ENCODE measurements at places on chromosomes 2 and 18.

DNA sequence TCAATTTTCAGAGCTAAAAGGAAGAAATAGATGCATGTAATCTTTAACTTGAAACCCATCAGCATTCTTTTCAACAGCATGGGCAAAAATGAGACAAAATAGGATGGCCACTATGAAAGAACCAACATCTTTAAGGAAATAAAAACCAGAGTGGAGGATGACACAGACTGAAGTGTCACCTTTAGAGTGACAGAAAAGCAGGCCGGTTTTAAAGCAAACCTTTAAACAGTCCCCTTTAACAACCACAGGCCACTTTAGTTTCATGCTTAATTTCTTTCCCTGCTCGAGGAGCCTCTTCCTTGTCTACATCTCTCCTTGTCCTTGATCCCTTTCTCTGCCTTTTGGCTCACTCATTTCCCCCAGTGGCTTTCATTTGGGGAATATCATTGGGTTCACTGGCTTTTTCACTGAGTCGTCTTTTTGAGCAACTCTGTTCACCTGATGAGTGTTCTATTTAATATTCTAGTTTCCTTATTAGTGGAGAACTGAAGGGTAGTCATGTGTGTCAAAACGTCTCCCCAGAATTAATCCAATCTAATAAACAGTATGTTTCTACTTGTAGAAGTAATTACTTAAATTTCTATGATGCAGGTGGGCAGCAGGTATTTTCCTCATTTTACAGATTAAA lies 72.5 kb downstream of the DOCK10 start:
- DNase-seq: no peak

DNA sequence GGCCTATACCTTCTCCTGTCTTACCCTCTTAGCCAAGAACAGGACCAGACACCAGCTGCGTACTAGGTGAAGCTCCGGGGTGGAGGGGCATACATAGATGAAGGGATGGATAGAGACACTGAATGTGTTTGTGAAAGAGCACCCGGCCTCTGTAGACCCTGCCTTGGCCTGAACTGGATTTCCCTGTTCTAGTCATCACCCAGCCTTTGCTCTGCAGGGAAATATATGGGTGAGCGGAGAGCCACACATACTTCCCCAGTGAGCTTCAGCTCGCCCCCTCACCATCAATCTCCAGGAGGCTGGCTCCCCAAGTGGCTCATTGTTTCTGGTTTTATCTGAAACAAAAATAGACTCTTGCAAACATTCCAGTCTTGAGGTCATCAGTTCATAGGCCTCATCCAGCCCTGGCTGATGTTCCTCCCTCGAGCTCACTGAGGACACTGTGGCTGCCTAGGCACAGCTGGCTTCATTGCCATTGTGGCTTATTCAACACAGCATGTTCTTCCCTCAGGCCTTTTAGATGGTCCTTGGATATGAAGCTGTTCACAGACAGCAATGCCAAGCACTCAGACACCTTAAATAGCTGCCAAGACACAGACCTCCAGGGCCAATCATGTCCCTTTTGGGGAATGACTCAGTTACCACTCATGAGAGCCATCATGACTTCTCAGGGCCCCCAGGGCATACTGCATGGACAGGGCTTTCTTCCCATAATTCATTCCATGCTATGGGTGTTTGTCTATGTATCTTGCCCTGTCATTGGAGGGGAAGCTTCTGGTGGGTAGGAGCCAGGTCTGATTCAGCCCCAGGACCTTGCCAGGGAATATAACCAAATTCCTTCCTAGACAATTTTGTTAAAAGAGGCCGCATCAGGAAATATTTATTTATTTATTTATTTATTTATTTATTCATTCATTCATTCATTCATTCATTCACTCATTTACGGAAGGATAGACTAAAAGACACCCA lies 82.4 kb downstream of the TTC32 start:
- no peak for DNase-seq

DNA sequence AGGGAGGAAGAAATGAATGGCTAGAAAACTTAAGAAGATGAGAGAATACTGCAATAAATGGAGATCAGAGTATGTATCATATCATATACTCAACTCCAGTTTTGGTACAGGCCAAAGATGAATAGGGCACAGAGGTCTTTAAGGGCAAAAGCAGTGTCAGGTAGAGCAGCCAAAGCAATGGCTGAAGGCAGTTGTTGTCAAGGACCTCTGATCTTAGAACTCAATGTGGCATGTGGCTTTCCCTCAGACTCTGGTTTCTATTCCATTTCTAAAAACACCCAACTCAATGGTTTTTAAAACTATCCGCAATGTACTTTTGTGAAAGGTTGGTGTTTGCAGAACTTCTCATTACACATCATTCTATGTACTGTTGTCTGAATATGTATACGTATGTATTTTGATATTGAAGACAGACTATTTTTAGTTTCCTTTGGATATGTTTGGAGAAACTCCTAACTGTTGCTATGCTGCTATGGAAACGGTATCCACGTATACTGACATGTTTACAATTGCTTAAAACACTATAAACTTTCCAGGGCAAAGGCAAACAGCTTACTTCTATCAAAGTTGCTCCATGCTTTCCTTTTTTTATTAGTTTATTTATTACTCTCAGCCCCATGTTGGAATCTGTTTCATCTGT lies 58.1 kb upstream of the PELI1 start:
- DNase-seq: no peak

DNA sequence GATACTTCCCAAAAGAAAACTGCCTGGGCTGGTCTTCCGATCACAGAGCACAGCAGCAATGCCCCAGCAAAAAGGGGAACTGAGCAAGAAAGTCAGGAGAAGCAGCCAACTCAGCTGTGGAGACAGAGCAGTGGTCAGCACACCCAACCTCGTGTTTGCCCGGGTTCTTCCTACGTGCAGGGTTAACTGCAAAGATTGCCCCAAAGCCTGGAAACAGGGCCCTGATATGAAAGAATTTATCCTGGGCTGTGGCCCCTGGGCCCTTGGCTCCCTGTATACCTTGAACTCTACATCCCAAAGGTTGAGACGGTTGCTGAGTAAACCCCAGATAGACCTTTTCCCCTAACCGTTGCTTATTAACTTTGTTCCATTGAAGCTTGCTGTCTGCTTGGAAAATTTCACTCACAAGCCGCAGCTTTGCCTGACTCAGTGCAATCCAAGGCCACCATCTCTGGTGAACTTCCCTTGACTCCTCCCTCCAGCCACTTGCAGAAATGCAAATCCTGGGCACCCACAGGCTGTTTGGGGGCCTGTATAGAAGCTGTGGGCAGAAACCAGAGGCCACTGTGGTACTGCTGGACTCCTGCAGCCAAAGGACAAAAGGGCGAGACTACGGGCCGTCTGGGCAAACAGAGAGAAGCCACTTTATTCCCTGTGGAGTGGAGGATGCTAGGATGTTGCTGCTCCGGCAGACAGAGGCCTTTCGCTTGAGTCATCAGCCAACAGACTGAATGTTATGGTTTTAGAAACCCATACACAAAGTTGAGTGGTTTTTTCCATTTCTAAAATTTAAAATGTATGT lies 18.2 kb downstream of the NRP2 start:
- no peak for DNase-seq

DNA sequence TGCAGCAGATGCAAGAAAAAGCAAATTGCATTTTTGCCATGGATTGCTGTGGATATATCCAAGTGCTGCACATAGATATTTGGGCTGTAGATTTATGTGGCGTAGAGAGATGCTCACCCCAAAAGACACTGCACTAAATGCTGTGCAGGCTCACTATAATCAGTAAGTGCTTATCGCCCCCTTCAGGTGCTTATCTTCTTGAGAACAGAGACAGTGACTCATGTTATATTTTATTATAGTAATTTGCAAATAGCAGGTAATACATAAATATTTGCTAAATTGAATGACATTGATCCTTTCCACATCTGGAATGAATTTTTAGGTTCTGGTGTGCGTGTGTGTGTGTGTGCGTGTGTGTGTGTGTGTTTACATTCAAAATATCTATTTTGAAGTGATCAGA lies 36.8 kb upstream of the PLEKHM3 start:
- DNase-seq: no peak

- DNase-seq: no peak
Observed at GRCh38 chr2:46971929-46972328, 56.3 kb upstream of the MCFD2 start.

DNA sequence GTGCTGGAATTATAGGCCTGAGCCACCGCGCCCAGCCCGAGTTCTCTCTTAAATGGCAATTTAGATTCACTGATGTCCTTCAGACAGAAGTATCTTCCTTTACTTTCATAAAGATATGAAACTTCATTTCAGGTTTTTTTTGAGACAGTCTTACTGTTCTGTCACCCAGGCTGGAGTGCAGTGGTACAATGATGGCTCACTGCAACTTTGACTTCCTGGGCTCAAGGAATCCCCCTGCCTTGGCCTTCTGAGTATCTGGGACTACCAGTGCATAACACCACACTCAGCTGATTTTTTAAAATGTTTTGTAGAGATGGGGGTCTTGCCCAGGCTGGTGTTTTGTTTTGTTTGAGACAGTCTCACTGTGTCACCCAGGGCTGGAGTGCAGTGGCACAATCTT lies 13.2 kb downstream of the ITGB1BP1 start:
- DNase-seq: no peak

- no peak for DNase-seq
Observed at GRCh38 chr2:120787822-120788700, 52.4 kb downstream of the GLI2 start.

DNA sequence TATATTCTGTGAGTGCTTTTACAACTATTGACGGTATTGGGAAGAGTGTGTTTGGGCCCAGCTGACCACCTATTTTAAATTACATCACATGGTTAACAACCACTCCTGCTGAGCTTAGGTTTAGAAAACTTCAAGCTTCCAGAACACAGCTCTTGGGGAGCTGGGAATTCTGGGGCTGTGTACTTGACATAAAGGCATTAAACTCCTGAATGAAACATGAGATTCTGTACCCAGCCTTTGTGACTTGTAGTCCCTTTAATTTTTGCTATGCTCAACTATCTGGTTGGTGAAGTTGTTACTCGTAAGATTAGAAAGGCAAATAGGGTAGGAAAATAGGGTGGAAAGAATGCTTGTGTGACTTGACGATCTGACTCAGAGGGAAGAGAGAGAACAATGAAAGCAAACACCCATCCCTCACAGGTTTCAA lies 66.9 kb downstream of the LTBP1 start:
- no peak for DNase-seq

- DNase-seq: no peak
Observed at GRCh38 chr2:240819126-240819857, 727 bp downstream of the KIF1A start.

DNA sequence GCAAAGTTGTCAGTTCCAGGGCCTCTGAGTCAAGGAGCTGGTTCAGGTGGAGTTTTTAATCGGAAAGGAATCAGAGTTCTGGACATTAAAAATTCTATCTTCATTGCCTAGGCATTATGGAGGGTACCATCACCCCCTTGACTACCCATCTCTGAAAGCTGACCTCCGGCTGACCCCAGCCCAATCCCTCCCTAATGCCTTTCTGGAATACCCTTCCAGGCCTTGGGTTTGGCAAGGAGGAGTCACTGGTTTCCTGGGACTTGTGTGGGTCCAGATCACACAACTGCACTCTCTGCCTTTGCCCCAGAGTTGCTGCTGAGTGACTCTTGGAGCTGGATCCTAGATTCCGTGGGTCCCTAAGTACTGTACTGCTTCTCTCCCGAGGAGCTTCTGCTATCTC lies 1.0 kb upstream of the OSR1 start:
- DNase-seq: no peak

GRCh38 chr18:45510656-45511055 lies 104.6 kb upstream of the SLC14A2 start:
- no peak for DNase-seq

DNA sequence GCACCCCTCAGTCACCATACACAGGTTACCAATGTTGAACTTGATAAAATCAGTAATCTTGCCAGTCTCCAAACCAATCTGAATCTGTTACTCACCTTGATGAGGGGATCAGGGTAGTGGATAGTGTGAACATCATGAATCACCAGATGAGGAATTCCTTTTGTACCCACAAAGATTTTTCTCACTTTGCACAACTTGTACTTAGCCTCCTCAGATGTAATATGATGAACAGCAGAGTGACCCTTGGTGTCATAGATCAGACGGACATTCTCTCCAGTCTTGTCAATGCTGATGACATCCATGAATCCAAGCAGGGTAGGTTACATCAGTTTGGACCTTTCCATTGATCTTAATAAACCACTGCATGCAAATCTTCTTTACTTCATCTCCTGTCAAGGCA lies 54.7 kb downstream of the MDH1 start:
- DNase-seq: no peak

DNA sequence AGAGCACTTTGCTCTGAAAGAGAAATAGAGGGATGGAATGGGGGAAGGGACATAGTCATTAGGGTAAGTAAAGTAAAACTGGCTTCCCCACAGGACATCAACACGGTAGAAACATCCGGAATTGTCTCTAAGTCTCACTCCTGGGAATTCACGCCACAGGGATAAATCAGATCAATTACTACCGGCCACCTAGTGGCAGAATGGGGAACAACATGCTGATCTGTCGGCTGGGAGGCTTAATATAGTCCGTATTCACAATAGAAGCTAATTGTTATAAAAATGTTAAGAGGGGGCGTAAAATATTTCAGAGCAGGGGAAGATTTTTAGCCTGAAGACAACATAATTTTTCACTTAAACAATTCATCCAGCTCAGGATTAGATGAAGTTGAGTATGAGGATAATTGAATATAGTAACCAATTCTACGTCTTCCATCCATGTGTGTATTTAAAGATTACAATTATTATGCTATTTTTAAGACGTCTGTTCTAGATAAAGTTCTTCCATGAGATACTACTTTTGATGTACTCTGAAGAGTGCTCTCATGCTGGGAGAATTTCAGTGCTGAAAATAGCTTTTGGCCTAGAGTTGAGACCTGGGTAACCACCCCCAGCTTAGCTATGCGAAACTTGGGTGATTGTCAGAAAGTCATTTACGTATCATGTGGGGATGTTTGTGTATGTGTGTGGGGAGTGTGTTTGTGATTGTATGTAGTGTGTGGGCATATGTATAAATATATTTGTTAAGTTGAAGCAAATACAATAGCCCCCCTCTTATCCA lies 65.7 kb downstream of the LRRTM1 start:
- DNase-seq: no peak

GRCh38 chr18:8762968-8763367 lies 57.6 kb downstream of the MTCL1 start:
- DNase-seq: no peak

DNA sequence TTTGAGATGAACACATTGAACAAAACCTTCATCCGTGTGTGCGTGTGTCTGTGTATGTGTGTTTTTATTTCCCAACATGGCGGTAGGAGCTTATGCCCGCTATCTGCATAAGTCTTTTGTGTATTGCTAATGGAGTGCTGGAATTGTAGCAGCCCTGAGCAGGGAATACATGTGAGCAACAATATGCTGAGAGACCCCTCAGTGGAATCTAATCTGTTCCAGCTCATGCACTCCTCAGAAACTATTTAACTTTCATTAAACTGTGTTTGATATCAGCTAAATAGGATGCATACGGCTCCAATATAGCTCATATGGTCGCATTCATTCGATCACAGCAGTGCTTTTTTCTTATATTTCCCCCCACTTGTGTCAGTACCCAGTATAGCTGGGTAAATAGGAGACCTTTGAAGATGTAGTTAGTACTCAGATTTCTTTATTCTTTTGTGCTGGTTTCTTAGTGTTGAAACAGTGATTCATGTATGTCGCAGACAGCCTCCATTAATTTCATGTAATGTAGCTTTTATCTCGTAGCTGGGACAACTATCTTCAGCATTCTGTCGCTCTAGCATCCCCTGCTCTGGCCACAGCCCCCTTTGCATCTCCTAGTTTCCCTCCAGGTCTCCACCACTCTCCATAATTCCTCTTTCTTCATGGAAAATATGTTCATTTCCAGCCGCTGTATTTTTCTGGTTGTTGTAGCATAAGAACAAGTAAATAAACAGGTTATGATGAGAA lies 891.2 kb downstream of the BCL11A start:
- no peak for DNase-seq

- no peak for DNase-seq
Observed at GRCh38 chr18:80169607-80170006, 60.5 kb downstream of the ADNP2 start.
